8988T (cell line): ENCODE measurements at places on chromosomes 11 and 22.

- no peak for DNase-seq
These were observed 77.7 kb downstream of the FAM76B start for GRCh38 chr11:95711945-95712221.

GRCh38 chr22:32650553-32651345, 150.8 kb upstream of the TIMP3 start:
- no peak for DNase-seq

- no peak for DNase-seq
These were observed 5.0 kb upstream of the SLC1A2 start for GRCh38 chr11:35424157-35424940.

GRCh38 chr11:31699066-31699465, 112.1 kb downstream of the PAX6 start:
- DNase-seq: no peak

GRCh38 chr11:104442321-104442720, 278.4 kb upstream of the PDGFD start:
- no peak for DNase-seq

GRCh38 chr11:87030458-87031054, 7.2 kb upstream of the TMEM135 start:
- DNase-seq: no peak

GRCh38 chr22:42376711-42377554, 55.3 kb downstream of the NFAM1 start:
- DNase-seq: no peak

DNA sequence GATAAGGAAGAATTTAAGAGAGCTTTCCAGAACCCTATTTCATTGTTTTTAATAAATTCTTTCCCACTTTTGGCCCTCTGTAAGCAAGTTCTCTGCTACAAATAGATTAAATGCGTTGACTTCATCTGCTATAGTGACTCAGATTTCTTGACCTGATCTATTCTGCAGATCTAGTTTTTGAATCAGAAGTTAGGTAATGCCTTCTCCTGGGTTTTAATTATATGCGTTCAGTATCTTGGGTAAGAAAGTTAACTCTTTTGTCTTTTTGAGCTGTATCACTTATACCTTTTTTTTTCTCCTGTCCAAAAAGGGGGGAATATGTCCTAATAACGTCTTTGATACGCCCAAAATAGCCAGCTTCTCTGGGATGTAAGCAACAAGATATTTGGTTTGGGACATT, 2.4 kb upstream of the HEPHL1 start:
- DNase-seq: no peak

DNA sequence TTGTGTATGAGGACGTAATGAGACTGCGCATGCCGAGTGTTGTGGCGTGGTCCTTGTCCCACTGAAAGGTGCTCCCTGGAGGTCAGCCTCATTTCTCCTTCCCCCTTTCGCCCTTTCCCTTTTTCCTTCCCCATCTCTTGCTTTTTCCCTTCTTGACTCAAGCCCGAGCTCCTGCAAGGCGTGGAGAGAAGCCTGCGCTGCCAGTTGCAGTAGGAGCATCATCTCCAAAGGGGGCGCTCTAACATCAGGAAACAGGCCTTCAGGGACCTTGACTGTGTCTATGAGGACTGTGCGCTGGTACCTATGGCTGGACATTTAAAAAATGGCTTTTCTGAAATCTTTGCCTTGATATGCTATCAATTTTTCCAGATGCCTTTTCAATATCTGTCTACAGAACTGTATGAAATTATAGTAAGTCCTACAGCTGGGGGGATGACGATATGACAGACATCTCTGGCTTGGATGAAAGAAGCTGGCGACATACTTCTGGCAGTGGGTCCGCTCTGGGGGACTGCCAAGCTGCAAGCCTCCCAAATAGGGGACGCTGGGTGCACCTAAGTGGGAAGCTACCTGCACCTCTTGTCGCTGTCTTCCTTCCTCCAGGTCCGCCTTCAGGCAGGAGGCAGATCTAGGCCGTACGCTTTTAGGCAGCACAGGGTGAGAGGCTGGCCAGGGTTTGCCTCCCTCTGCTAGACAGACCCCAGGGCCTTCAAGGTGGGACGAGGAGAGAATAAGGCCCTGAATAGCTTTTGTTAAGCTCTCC, 96.5 kb downstream of the NXPE2 start:
- no peak for DNase-seq
